Left lobe of liver (tissue), 2 donors: ENCODE measurements at places on chromosomes 2 and 18.

- no peak for DNase-seq
Measured at GRCh38 chr2:63300835-63301234, 250.2 kb downstream of the OTX1 start.

- DNase-seq, result no peak
Measured at GRCh38 chr2:50952596-50952995, 79.3 kb downstream of the NRXN1 start.

DNA sequence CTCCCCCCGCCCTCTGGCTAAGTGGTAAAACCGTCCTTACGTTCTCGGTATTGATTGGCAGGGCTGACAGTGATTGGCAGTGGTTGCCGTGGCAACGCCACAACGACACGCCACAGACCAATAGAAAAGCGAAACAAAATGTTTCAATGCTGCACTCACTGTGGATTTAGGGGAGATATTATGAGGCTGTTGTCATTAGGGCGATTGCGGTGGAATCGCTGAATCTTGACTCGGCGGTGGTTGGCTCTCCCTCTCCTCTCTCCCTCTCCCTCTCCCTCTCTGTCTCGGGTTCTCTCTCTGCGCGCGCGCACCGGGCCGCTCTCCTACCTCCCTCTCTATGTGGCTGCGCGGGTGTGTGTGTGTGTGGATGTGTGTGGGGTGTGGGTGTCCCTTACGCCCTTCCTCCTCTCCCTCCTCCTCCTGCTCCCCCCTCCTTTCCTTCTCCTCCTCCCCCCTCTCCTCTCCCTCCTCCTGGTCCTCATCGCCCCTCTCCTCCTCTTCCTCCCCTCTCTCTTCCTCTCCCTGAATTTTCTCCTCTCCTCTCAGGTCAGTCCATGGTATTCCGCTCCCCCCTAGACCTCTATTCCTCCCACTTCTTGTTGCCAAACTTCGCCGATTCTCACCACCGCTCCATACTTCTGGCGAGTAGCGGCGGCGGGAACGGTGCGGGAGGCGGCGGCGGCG is at the start of gene SIX3:
Gene SIX3 (plus strand): TSS at position 152 of the 684 bp plus-strand sequence. CDS start 403 bp downstream, at position 555.
- no peak for DNase-seq

DNA sequence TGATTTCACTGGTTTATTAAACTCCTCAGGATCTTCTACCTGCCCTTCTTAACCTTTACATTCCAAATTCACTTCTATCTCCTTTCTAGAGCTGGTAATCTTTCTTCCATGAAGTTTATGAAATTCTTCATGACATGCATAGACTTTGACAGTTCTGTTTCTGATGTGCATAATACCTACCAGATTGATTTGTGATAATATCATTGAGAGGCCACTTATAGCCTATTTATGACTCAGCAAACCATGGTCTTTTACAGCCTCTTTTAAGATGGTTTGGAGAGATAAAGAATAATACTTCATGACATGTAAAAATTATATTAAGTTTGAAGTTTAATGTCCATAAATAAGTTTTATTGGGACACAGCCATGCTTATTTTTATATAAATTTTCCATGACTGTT is 14.0 kb downstream of the SCN2A start:
- DNase-seq, result no peak

DNA sequence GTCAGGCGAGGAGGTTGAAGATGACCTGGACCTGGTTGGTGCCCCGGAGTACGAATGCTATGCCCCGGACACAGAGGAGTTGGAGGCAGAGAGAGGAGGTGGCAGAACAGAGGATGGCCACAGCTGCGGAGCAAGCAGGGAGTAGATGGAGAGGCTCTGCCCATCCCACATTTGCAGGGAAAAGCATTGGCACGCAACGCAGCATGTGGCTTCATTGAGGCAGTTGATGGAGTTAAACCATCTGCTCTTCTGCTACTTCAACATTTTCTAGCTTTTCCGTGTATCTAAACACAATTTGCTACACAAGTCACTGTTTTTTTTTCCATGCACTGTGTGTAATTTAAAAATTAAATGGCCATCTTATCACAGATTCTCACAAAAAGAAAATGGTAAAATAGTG is 11.8 kb downstream of the RBFA start:
- DNase-seq, result no peak

GRCh38 chr2:190534310-190535120 is at the start of gene NEMP2:
Gene NEMP2, minus strand, starts transcription at chr2:190534722. Its CDS starts 67 bp downstream, at chr2:190534655.
- peak; percentile 91 for DNase-seq

DNA sequence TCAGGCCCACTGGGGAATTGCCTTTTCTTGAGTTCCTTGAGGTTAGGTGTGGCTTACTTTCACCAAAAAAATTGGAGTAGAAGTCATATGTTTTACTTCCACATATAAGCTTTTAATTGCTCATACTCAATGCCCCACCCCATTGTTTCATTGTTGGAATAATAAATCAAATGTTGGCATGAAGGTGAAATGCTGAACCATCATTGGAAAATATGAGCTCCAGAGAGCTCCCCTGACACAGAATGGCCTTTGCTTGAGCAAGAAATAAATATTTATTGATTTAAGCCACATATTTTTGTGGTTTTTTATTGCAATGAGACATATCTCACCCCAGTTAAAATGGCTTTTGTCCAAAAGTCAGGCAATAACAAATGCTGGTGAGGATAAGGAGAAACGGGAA is 167.3 kb upstream of the SRD5A2 start:
- no peak for DNase-seq

GRCh38 chr18:24923138-24923537 is 428.8 kb downstream of the ZNF521 start:
- DNase-seq, result no peak

GRCh38 chr2:179201869-179202268 is 62.8 kb downstream of the SESTD1 start:
- no peak for DNase-seq

DNA sequence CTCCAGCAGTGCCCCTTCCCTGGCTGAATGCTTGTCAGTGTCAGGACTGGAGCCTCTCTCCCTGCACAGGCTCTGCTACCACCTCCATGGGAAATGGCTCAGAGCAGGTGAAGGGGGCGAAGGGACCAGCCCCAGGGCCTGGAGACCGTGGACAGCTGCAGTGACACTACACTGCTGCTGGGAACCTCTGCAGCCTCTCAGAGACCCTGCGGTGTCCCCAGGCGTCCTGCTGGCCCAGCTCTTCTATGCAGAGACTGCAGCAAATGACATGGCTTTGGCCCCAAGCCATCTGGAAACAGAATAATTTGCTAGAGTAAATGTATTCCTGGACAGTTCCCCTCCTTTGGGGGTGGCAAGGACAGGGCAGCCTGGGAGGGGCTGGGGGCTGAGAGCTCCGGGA is 53.2 kb downstream of the CIB4 start:
- no peak for DNase-seq

DNA sequence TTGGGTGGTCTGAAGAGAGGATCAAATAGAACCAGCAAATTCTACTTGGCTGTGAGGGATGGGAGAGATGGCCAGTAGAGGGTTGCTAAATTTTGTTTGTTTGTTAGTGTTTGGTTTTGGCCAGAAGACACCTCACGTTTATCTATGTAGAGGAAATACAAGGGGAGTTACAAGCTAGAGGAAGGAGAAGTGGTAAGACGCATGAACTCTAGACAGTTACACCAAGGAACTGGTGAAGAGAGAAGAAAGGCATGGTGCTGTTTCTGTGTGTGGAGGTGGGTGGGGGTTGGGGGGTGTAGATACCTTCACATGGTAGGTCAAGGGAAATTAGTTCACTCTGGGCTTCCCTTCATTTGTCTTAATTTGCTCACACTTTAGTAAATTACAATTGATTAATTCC is 25.6 kb downstream of the RASGRP3 start:
- DNase-seq, result no peak

GRCh38 chr2:170221317-170222288 is 43.7 kb downstream of the MYO3B start:
- DNase-seq, result no peak

GRCh38 chr2:105674859-105675541 is 69.7 kb upstream of the NCK2 start:
- no peak for DNase-seq

DNA sequence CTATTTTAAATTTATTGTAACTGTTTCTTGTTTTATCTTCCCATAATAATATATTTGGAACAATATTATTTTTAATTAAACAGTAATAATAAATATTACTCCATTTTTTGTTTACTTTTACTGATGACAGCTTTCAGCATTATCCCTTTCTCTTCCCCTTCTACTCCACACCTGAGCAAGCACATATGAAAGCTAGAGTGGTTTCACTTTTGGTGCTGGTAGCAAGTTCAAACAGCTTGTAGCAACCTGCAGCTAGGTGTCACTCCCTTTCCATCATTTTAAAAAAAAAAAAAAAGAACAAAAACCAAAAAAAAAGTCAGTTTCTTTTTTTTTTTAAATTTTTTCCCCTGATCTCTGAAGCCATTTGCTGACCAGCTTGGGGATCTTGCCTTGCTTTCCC is 801.8 kb downstream of the CCDC85A start:
- no peak for DNase-seq

DNA sequence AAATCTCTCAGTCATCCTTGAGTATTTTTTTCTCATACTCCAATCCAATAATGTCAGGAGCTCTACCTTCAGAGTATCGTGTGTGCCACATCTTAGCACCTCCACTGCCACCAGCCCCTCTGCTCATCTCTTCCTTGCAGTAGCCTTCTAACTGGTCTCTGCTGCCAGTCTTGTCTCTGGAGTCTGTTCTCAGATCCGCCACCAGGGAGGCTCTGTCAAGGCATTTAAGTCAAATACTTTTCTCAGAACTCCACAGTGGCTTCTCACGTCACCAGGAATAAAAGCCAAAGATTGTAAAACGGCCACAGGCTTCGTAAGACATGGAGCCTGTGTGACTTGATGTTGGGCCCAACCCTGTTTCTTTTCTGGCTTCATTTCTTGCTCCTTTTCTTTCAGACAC is 7.1 kb downstream of the UNC50 start:
- DNase-seq, result no peak

DNA sequence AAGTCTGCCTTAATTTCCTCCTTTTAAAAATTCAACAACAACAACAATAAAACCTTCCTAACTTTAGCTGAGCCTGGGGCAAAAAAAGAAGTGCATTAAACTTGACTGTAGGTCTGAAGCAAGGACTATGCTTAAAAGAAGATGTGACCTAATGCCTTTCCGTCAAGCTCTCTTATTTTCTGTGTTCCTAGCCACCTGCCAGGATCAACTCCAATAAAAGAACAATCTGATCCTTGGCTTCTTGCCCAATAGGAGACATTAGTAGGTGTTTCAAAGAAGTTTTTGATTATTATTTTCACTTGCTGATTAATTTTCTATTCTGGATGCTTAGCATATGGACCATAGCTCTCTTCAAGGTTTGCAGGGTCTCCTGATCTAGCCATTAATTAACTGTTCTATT is 237.5 kb downstream of the STK39 start:
- no peak for DNase-seq

- no peak for DNase-seq
Measured at GRCh38 chr18:36392164-36392978, 94.9 kb downstream of the FHOD3 start.

DNA sequence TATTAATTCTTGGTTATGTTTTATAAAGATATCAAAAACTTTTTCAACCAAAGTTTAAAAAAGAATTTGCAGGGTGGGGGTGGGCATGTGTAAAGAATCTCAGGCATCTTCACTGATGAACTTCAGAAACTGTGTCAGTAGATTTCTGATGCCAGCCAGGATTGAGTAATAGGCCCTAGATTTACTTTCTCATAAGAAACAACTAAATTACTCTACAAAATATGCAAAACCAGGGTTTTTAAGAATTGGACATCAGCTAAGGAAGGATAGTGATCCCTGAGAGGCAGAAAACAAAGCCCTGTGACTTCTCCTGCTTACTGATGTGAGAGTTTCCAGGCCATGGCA is 11.9 kb upstream of the IL1R1 start:
- no peak for DNase-seq

DNA sequence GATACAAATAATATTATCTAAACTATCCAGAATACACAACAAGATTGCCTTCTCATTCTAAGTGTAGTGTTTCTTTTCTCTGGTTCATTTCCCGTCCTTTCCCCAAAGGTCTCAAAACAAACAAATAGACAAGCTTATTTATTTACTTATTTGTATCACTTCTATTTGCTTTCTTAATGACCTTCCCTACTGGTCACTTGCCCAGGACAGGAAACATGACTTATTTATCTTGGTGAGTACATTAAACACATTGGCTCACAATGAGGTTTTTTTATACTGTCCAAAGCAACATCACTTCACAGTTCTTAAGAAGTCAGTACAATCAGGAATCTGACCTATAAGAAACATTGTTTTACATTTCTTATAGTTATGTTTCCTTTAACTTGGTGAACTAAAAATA is 123.3 kb upstream of the KYNU start:
- no peak for DNase-seq

GRCh38 chr2:128779301-128780095 is 460.8 kb upstream of the HS6ST1 start:
- peak; percentile 32 for DNase-seq

GRCh38 chr2:130823171-130823885 is 13.4 kb upstream of the ARHGEF4 start:
- no peak for DNase-seq

DNA sequence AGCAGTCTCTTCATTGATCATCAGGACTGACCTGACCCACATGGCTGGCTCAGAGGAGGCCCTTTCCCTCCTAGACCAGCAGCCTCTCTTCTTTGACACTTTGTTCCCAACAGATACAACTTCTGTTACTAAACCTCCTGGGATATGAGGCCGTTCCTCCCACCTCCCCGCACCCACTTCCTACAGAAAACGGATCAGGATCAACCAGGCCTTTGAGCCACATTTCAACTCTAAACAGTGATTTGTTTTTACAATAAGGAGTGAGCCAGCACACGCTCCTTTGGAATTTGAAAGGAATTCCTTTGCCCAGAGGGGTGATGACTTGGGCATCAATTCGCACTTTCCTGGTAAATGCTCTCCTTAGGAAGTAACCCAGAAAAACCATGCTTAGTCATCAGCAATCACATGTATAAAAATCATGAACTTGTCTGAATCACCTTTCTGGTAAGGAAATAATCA is 180.4 kb downstream of the FAM124B start:
- DNase-seq, result no peak

GRCh38 chr18:7824970-7825369 is 257.9 kb downstream of the PTPRM start:
- DNase-seq, result no peak

- no peak for DNase-seq
Measured at GRCh38 chr18:286515-287310, 18.9 kb upstream of the THOC1 start.

GRCh38 chr2:127427376-127428056 is 9.3 kb downstream of the PROC start:
- no peak for DNase-seq
